ENCODE measurements at places on chromosomes 12 and 14.

GRCh38 chr14:42508209-42508946 lies 901.7 kb downstream of the LRFN5 start:
- no peak for DNase-seq

DNA sequence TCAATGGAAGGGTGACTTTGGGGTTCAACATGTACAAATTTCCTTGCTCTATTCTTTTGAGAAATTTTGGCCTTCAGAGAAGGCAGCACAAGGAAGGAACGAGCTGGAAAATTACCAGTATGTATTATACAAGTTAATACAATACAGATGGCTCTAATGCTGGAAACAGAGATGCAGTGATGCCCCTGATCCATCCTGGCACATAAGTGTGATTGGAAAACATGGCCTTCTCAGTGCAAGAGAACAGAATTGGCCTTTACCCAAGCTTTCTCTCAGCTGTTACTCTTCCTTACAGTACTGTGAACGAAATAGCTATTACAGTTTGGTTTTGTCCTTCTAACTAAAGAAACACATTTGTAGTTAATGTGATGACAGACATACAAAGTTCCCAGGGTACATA lies 102.5 kb upstream of the GPHB5 start:
- DNase-seq: no peak

GRCh38 chr14:22449600-22449905 lies 139.5 kb downstream of the DAD1 start:
- no peak for DNase-seq

GRCh38 chr12:67595365-67595764 lies 53.2 kb upstream of the DYRK2 start:
- DNase-seq: no peak

- DNase-seq: no peak
Measured at GRCh38 chr12:116336542-116337065, 59.1 kb upstream of the MED13L start.

- DNase-seq: no peak
Measured at GRCh38 chr12:3438401-3438800, 52.6 kb upstream of the PRMT8 start.

DNA sequence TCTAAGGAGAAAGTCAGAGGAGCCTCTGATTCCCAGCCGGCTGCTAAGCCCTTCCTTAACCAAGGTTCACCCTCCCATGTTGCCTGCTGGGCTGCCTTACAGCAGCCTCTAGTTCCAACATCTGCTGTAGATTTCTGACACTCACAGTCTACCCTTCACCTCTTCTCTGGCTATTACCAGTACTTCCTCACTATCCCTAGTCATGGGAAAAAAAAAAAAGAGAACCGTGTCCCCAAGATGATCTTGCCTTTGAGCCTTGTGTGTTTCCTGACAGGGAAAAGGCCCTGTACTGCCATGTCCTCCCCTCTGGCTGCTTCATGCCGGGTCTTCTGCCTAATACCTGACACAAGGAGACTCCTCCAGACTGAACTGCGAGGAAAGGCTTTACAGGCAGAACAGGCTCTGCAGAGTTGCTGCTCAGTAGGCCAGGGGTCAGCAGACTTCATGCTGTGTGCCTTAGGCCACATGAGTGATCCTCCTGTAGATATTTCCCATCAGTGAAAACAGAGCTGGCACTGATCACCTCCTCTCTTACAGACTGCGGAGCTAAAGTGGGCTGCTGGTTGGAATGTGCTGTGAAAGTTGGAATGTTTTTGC lies 46.8 kb downstream of the PRKCH start:
- no peak for DNase-seq

Measured in stimulated activated CD8-positive, alpha-beta memory T cell treated with anti-CD3 and anti-CD28 coated beads, Interleukin-15, amount 100 ng/mL, for 1 hour (primary cell).